Left ventricle myocardium inferior (tissue), 1 donor: ENCODE measurements at places on chromosomes 7 and 10. TPM values are rescaled to one million over a fixed set of nuclear protein-coding genes. Genes with fewer than 3 reads are reported as not detected.

Gene PRF1
- 2.6 TPM for total RNA-seq

Gene AFAP1L2
- 7.0 TPM for total RNA-seq

Gene CCDC186
- 18.8 TPM for total RNA-seq

Gene FZD1
- total RNA-seq = 14.1 TPM

Gene SCIN
- total RNA-seq = not detected

Gene HYAL4
- not detected for total RNA-seq

Gene NANOS1
- total RNA-seq = 11.7 TPM

Gene LEP
- 0.14 TPM for total RNA-seq

- no peak for DNase-seq
Observed at GRCh38 chr7:47087866-47088265, 494.0 kb downstream of the TNS3 start.

DNA sequence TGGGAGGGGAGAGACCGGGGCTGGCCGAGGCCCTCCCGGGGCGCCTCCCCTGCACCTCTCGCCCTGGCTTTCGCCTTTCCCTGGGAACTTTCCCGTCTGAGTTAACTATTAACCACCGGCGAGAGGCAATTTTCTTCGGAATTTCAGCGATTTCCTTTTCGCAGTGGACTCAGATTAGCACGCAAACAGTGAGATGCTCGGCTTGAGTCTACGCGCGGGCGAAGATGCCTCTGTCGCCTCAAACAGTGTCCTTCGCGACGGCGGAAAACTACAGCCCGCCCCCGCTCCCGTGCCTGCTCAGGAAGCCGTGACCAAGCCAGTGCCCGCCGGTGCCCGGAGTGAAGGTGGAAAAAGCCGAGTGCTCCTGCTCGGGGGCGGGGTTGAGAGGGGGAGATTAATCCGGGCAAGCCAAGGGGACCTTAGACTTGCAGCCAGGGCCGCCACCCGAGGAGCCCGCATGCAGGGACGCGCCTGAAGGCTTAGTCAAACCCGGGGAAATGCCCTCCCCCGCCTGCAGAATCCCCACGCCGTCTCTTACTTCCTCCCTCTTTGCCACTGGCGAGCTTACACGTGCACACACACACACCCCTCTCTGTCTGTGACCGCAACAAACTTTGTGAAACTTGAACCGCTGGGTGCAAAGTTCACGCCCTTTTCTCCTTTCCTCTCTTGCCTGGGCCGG is 14.5 kb upstream of the PAX2 start:
- DNase-seq = no peak

- DNase-seq = no peak
Observed at GRCh38 chr7:33395340-33395739, 266.0 kb downstream of the BBS9 start.

- no peak for DNase-seq
Observed at GRCh38 chr7:92569137-92569536, 21.1 kb downstream of the FAM133B start.

- DNase-seq = no peak
Observed at GRCh38 chr10:16314259-16314658, 122.6 kb upstream of the PTER start.

DNA sequence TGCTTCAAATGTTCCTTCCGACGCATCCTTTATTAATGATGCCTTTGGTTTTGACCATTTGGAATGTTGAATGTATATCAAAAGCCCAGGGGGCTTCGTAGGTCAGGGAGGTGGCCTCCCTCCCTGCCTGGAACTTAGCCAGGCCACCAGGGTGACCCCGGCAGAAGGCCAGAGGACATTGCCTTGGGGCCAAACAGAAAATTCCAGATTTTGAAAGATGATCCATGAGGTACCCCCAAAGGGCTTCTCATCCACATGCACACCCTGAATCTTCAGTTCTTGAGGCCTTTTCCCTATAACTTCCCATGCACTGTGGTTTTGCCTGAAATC is 171.7 kb downstream of the ADAM12 start:
- no peak for DNase-seq

DNA sequence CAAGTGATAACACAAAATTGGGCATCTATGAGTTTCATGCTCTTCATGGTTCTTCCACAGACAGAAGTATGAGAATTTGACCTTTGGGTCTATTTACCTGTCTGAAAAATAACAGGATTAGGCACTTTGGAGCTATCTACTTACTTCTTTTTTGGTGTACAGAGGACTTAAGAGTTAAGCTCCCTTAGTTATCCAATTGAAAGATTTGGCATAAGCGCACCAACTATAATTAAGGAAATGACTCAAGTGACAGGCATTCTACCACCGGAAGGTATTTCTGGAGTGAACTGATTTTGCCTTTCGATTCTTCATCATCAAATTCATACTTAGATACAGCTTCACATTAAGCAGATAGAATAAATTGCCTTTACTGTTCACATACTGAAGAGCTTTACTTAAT is 43.9 kb downstream of the IFIT5 start:
- DNase-seq = no peak

DNA sequence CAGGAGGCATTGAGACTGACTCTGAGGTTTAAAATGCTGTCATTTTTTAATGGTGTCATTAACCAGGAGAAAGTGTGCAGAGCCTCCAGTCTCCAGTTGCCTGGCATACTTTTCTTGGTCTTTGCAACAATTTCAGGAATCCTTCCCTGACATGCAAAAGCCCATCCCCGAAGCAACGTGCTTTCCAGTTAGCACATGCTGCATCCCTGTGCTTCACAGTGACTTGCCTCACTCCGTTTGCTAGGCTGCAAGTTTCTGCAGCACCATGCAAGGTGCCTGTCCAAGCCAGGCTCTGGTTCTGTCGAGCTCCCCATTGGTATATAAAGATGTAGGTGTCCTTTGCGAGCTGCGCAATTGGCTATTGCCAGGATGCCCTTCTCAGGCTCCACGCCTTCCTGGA is 135.0 kb downstream of the GALNT17 start:
- DNase-seq = no peak

- DNase-seq = no peak
Observed at GRCh38 chr7:25255611-25256332, 27.5 kb upstream of the NPVF start.

GRCh38 chr7:118626739-118627138 is 402.2 kb downstream of the ANKRD7 start:
- no peak for DNase-seq

- no peak for DNase-seq
Observed at GRCh38 chr7:156055206-156055822, 243.1 kb upstream of the SHH start.

DNA sequence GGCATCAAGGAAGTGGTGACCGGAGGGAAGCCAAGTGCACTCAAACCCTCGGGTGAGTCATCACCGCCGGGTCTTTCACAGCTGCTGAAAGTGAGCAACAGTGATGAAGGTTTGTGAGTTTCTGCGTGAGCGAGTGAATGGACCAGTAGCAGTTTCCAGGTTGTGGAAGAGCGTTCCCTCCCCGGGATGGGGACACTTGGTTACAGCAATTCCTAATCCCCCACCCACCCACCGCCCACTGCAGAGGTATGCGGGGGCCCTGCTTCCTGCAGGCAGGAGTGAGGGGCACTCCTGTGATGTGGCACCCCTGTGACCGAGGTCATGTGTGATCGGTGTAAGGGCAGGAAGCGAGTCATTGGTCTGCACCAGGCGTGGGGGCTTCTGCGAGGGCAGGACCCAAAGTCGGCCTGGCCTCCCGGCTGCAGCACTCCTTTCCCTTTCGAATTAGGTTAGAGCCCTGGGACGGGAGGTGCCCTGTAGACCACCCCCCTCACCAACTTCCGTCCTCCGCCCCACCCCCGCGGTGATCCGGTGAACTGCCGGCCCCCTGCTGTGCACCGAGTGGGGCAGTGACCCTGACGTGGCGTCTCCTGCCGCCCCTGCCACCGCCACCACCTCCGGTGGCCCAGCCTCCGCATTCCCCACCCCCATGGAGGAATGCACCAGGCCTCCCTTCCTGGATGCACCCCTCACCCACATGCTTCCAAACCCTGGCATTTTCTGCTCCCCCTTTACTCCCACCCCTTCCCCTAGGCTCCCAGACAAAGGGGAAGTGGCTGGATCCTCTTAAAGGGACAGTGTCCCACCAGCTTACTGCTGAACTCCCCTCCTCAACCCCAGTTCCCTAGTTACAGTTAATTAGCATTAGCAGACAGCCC is 10.9 kb downstream of the LIMK1 start:
- DNase-seq = peak; percentile 68

DNA sequence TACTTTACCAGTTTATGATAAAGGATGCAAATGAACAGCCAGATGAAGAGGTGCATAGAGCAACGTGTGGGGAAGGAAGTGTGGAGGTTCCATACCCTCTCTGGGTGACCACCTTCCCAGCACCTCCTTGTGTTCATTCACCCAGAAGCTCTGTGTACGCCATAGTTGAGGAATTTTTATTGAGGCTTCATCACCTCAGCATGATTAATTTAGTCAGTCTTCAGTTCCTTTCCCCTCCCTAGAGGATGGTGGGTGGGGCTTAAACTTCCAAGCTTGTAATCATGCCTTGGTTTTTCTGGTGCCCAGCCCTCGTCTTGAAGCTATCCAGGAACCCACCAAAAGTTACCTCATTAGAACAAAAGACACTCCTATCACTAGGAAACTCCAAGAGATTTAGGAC is 162.7 kb downstream of the PLCE1 start:
- DNase-seq = no peak

DNA sequence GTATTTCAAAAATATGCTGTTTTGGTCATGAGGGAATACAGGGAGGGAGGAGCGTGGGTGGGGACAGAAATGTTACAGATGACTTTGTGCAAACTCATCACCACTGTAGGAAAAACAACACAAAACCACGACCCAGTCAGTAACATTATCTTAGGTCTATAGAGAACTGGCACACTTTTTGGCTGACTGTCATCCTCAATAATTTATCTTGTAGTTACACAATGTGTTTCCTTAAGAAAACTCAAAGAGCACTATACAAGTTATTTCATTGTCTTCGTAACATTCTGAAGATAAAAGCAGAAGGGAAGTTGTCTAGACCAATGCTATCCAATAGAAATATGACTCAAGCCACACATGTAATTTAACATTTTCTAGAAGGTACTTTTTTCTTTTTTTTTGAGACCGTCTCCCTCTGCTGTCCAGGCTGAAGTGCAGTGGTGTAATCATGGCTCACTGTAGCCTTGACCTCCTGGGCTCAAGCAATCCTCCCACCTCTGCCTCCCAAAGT is 16.9 kb upstream of the CDK14 start:
- no peak for DNase-seq

GRCh38 chr10:111137587-111137986 is 60.8 kb downstream of the ADRA2A start:
- no peak for DNase-seq

GRCh38 chr7:38232502-38233366 is 40.7 kb downstream of the TARP start:
- no peak for DNase-seq

DNA sequence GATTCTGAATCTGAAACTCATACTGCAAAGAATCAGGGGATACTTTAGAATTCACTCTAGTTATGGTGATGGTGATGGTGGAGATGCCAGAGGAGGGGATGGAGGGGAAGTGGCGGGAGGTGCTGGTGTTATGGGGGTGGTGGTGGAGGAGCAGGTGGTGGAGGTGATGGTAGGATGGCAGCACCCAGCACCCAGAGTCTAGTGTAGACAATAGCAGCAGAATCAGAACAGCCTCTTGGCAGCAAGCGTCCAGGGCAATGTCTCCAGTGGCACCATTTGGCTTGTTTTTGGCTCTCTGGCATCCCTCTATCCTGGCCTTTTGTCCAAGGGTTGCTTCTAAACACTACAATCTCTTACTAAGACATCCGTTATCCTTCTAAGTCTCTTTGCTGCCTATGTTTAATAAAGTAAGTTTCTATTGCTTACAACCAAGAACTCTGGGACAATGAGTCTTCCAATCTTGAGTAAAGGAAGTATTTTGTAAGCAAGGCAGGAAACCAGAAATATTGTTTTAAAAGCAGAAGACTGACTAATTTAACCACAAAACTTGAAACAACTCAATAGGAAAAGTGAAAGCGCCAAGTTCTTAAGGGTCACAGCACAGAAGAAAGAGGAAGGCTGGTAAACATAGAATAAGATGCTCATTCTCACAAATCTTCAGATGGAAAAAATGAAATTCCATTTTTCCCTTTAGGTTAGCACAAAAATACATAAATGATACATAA is 42.4 kb upstream of the GDF10 start:
- no peak for DNase-seq

- DNase-seq = no peak
Observed at GRCh38 chr7:16315280-16315679, 106.1 kb downstream of the CRPPA start.

- DNase-seq = no peak
Observed at GRCh38 chr7:135685306-135686084, 23.2 kb downstream of the STMP1 start.
